ENCODE measurements at places on chromosomes 1 and 21. TPM values are rescaled to one million over a fixed set of nuclear protein-coding genes. Genes with fewer than 3 reads are reported as not detected.

DNA sequence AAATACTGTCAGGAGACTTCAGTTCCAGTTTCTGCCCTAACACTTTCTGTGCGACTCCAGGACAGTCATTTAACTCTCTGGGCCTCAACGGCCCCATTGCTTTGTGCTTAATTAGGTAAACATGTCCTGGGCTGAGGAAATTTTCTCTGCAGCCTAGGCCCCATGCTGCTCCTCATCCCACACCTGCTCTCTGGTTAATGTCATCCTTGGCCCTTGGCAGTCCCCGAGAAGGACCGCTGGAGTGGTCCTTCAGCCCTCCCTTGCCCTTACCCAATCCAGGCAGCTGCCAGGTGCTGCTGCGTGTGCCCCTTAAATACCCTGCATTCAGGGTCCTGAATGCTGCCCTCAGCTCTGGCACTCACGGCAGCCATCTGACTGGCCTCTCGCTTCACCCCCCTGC is 18.7 kb downstream of the UBL4B start:
- no peak for DNase-seq

- DNase-seq = no peak
Observed at GRCh38 chr1:207658904-207659485, 14.1 kb downstream of the CR1L start.

GRCh38 chr1:66335859-66336640 is 197.9 kb upstream of the SGIP1 start:
- peak; percentile 81 for DNase-seq

DNA sequence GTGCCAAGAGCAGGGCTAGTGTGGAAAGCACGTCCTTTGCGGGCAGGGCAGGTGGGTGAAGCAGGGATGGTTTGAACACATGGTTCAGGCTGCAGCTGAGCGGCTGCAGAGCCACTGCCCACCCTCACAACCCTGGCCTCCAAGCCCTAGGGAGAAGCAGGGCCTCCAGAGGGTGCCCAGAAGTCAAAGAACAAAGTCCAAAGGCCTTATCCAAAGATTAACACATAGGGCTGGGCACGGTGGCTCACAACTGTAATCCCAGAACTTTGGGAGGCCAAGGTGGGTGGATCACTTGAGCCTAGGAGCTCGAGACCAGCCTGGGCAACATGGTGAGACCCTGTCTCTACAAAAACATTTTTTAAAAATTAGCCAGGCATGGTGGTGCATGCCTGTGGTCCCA is 46.8 kb downstream of the CAPN8 start:
- no peak for DNase-seq

DNA sequence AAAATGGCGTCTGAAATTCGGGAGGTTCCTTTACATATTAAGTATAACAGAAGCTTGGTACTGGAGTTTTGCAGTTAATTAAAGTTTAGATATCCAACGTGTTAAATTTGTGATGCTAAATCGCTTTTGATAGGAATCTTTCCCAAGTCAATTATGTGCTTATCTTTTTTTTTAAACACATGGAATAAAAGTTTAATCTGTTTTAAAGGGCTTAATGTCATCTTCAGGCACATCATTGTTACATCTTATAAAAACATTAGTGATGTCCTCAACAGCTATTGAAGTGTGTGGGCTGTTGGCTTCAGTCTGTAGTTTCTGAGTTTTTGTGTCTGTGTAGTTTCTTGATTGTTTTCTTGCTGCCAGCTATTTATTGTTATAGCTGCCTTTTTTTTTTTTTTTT is 5.3 kb downstream of the FMN2 start:
- no peak for DNase-seq

- no peak for DNase-seq
Observed at GRCh38 chr21:33121715-33122475, 52.0 kb downstream of the OLIG1 start.

DNA sequence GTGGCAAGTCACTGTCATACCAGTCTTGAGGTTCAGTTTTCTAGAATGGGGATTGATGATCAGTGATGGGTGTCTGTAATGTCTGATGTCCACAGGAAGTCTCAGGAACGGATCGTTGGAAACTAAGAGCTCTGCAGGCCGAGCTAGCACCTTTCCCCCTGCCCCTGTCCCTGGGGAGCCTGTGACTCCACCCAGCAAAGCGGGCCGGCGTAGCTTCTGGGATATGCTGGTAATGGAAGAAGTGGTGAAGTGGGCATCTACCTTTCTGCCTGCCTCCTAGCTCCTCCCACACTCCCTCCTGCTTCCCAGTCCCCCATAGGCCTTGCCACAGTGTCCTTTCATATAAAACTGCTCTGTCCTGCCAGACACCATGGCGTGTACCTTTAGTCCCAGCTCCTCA is 13.4 kb downstream of the HYI start:
- DNase-seq = no peak

DNA sequence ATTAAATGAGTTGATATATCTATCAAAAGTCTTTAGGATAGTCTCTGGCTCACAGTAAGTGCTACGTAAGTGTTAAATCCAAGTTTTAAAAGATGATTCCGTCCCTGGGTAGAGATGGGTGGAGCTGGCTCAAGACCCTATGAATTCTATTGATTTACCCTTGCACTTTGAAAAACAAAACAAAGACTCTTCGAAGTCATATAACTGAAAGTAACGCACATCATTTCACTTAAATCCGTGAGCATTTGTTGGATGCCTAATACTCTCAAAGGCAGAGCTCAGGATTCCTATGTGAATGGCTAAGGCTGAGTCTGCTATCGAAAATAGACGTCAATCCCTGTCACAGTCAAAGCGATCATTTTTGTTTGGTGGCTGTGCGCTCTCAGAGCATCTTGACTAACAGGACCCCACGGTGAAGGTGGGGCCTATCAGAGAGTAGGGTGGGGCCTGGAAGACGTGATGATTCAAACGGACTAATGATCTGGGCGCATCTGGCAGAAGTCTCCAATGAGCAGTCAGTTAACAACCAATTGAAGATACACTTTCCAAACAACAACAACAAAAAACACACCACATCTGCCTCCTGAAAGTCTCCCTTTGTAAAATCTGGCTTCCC is 1.2 kb upstream of the NUCKS1 start:
- no peak for DNase-seq

- no peak for DNase-seq
Observed at GRCh38 chr1:153565529-153566374, at the start of gene S100A2. S100A2 (minus strand) TSS chr1:153565844; CDS start chr1:153563877, 1,967 bp downstream.

DNA sequence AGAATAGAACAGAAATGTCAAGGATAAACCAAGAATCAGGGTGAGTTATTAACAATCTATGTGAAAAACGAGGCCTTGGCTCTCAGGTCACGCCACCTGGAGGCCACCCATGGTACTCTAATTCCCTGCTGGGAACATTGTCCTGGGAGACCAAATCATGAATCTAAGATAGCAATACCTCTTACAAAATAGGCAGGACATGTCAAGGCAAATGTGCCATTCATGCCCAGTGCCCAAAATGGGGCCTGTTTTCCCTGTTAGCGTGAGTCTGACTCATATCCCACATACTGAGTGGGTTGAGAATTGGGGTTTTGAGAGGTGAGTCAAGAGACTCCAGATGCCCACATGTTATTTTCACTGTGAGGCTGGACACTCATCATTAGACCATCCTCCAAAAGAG is 380.8 kb downstream of the HHIPL2 start:
- no peak for DNase-seq

- no peak for DNase-seq
Observed at GRCh38 chr1:150567341-150567716, 12.1 kb downstream of the MCL1 start.

GRCh38 chr1:214228976-214229375 is 52.0 kb upstream of the SMYD2 start:
- peak; percentile 82 for DNase-seq

GRCh38 chr1:26907071-26907917 is 6.5 kb downstream of the NR0B2 start:
- no peak for DNase-seq

GRCh38 chr1:204077979-204078696 is 5.2 kb downstream of the SOX13 start:
- no peak for DNase-seq

GRCh38 chr21:44083631-44084291 is 23.4 kb upstream of the PWP2 start:
- DNase-seq = no peak

DNA sequence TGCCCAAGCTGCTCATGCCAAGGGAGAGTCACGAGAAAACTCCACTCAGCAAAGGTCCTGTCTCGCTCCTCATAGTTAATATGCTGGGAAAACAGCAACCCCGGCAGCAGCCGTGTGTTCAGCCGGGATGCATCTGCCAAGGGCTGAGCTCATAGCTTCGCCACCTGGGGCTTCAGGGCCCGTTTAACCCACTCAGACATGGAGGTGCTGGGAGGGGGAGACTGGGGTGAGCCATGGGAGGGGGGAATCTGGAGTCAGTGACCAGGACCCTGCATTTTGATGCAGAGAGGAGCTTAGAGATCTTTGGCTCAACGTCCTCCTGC is 283.4 kb downstream of the PTPRU start:
- no peak for DNase-seq

DNA sequence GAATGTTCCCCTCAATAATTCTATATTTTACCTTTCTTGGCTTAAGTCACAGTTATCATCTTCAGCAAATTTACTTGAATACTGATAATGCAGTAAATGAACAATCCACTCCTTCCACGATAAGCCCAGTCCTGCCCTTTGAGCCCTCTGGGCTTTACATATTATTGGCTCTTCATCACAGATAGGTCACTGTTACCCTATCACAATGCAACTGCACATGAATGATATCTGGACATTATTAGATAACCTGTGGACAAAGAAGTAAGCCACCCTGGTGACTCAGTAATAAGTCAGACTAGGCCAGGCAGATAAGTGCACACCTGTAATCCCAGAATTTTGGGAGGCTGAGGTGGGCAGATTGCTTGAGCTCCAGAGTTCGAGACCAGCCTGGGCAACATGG is 69.4 kb downstream of the SPATA6 start:
- DNase-seq = no peak

DNA sequence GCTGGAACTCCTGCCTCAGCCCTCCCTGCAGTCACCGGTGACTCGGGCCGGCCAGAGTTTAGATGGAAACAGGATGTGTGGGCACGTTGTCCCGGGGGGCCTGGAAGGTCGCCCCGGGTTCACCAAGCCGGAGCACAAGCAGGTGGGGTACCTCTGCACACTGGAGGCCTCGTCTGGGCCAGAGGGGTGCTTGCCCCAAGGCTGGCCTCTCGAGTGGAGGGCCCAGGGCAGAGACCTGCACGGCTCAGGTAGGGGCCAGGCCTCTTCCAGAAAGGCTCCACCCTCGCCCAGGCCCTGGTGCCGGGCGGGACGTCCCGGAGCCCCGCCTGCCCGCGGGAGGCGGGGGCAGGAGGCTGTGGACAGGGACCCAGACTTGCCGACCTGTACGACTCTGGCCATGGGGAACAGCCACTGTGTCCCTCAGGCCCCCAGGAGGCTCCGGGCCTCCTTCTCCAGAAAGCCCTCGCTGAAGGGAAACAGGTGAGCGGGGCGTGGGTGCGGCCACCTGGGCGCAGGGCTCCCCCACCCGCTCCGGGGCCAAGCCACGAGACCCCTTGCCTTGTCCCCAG is at the start of gene PLEKHN1:
Gene PLEKHN1 (plus strand): TSS at position 348 of the 569 bp plus-strand sequence. CDS start 50 bp downstream, at position 398.
- DNase-seq = no peak

DNA sequence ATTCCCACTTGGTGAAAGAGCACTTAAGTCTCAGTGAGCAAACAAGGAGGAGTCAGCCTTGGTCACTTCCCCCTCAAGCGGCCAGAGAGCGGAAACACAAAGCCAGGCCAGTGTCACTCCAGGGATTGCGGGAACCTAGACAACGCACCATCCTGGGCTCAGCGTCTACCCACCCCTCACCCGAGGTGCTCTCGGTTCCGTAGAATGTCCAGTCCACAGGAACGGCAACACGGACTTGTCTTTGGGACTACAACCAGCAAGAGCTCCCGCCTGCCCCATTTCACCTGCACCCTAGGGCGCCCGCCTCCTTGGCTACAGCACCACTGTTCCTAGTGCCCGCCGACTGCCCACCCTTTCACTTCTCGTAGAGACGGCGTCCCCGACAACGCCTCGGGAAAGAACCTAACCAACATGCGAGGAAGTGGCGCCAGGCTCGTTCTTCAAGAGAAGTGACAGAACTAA is 509 bp downstream of the GDAP2 start:
- peak; percentile 67 for DNase-seq

- DNase-seq = no peak
Observed at GRCh38 chr1:202561726-202562443, 148.4 kb downstream of the SYT2 start.

GRCh38 chr1:112618721-112619517 is at the start of gene ST7L:
ST7L (minus strand) TSS chr1:112619141; CDS start chr1:112619113, 28 bp downstream.
- DNase-seq = peak; percentile 85

- no peak for DNase-seq
Observed at GRCh38 chr1:75640137-75640536, 29.2 kb upstream of the SLC44A5 start.

DNA sequence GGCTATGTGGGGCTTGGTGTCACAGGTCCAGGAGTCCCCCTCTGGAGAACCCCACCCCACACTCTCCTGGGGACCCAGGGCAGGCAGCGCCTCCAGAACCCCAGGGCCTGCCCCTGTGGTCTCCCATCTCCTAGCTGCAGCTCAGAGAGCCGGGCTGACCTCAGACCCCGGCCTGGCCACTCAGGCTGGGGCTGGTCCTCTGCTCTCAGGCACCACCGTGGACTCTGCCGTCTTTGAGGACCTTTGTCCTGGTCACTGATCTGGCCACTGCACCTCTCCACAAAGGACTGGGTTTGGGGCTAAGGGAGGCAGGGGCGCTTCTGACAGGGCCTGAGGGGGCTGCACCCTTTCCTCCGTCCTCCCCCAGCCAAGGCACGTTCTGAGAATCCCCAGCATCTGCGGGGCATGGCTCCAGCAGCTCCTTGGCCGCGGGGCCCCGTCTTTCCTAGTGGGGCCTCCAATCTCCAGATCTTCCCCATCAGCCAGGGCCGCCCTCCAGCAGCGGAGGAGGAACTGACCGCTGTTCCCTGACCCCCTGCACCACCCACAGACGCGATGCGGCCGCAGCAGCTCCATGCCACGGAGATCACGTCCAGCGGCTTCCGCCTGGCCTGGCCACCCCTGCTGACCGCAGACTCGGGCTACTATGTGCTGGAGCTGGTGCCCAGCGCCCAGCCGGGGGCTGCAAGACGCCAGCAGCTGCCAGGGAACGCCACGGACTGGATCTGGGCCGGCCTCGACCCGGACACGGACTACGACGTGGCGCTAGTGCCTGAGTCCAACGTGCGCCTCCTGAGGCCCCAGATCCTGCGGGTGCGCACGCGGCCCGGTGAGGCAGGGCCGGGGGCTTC is 3.3 kb downstream of the VWA1 start:
- no peak for DNase-seq

CNKSR1 gene
- 0.80 TPM for polyA plus RNA-seq

E2F2 gene
- polyA plus RNA-seq = 0.04 TPM

S100A12 gene
- 9.1 TPM for polyA plus RNA-seq

KCNN3 gene
- 0.42 TPM for polyA plus RNA-seq

ANGPTL1 gene
- 5.0 TPM for polyA plus RNA-seq

S100A7 gene
- not detected for polyA plus RNA-seq

SF3B4 gene
- 21.3 TPM for polyA plus RNA-seq

DNASE2B gene
- not detected for polyA plus RNA-seq

Measured in heart left ventricle (tissue), 16 donors.